ENCODE measurements at places on chromosomes 2 and 18. TPM values are rescaled to one million over a fixed set of nuclear protein-coding genes. Genes with fewer than 3 reads are reported as not detected.
A peak's percentile ranks its signal among the peaks of the same experiment; 100 is the strongest.

GRCh38 chr2:165572151-165572550 is 102.7 kb downstream of the CSRNP3 start:
- no peak overlapping the region for H3K4me3 ChIP-seq
- no peaks in the 10 kb centered on the region for H3K27me3 ChIP-seq
- no peaks in the 10 kb centered on the region for H3K36me3 ChIP-seq
- no peak overlapping the region for H3K27ac ChIP-seq

Gene ACMSD
- total RNA-seq: not detected

- H3K4me3 ChIP-seq: no peak overlapping the region
- no peak overlapping the region for H3K27ac ChIP-seq
- H3K36me3 ChIP-seq: no peaks in the 10 kb centered on the region
- H3K4me1 ChIP-seq: no peaks in the 10 kb centered on the region
- DNase-seq: no peak
These were observed 446.0 kb upstream of the MEX3C start for GRCh38 chr18:51643483-51643882.

GRCh38 chr2:134919341-134920210 is 954 bp downstream of the CCNT2 start:
- no peak for DNase-seq
- H3K27me3 ChIP-seq: no peaks in the 10 kb centered on the region

Gene MEP1B
- not detected for total RNA-seq

Gene HOXD8
- total RNA-seq: 19.8 TPM

DNA sequence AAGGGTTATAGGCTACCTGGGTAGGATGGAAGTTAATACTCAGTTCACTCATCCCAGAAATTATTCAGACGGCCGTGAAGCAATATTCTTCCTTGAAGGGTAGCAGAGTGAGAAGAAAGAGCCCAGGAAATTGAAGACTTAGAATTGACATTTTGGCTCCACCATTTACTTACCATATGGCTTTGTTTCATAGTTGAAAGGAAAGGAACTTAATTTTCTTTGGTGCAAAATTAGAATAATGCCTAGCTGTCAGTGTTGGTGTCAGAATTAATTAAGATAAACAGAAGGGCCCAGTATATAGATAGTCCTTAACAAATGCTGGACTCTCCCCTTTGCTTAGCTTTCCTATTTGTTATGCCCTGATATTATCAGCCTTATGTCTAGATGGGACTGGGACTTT is 263.2 kb downstream of the KCNJ3 start:
- no peak for DNase-seq
- H3K4me1 ChIP-seq: no peaks in the 10 kb centered on the region
- no peak overlapping the region for H3K27ac ChIP-seq

DNA sequence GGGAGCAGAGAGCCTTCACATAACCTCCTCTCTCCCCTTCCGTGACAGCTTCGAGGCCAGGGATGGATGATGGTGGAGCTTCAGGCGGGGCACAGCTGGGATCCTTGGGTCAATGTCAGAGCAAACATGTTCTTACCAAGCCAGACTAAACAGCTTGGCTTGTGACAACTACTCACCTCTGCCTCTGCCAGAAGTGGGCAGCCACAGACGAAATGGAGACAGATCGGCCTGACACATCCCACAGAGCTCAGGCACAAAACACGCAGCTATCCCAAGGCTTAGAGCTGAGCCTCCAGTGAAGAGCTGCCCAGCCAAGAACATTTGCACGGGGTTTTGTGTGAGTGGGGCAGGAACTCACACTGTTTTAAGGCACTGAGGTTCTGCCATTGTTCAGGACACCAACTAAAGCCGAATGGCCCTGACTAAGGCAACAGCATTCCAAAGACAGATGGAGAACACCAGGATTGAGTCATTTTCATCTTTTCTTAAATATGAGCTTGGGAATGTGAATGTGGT is 12.8 kb downstream of the PXDN start:
- no peaks in the 10 kb centered on the region for H3K36me3 ChIP-seq
- no peak overlapping the region for H3K4me3 ChIP-seq
- H3K4me1 ChIP-seq: peaks cover 53% of the 10 kb centered on the region
- H3K27ac ChIP-seq: peak overlapping the region; percentile 94

Gene SP140L
- 4.0 TPM for total RNA-seq

Gene SLC9A4
- not detected for total RNA-seq

- H3K4me3 ChIP-seq: no peak overlapping the region
- H3K27me3 ChIP-seq: no peaks in the 10 kb centered on the region
- H3K36me3 ChIP-seq: peaks cover 3% of the 10 kb centered on the region
- DNase-seq: no peak
These were observed 34.4 kb downstream of the NEMP2 start for GRCh38 chr2:190500054-190500502.

Gene FAM237A
- not detected for total RNA-seq

DNA sequence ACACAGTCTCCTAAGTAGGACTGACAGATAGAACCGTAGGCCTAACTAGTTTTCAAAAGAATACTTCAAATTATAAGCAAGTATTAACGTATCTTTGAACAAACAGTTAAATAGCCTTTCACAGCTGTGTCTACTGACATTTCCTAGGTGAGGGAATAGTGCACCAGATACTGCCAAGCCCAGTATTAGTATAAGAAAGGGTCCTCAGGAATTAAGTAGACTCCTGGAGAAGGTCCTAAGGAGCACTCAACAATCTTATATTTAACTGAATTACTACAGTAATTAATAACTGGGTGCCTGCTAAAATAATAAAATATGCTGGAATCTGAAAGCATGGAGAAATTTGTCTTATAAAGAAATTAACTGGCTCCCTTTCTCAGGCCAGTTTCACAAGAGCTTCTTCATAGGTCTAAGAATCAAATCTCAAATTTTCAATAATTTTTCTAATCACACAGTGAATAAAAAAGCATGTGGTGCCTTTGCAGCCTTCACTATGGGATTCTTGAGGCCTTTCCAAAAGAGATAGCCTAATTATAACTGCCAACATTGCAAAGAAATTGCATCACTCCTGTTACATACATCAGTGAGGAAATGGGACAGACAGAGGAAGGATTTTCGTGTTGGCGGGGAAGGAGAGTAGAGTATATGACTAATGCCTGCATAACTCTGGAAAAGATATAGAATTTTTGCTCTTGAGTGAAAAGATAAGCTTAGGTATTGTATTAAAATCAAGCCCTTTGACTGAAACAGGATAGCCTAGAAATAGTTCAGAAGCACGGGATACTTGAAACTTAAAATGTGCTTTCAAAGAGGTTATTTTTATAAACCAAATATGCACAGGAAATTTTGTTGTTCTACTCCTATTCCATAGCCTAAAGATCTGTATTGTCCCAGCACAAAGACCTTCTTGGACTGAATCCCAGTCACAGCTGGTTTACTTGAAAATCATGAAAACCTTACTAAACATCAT is 228.6 kb upstream of the STK17B start:
- DNase-seq: no peak
- H3K36me3 ChIP-seq: no peaks in the 10 kb centered on the region
- no peak overlapping the region for H3K4me3 ChIP-seq

Gene CAMKMT
- total RNA-seq: 5.1 TPM

GRCh38 chr2:227401550-227401949 is 13.8 kb upstream of the SCYGR1 start:
- no peak for DNase-seq
- no peak overlapping the region for H3K27ac ChIP-seq
- no peaks in the 10 kb centered on the region for H3K36me3 ChIP-seq
- H3K27me3 ChIP-seq: no peaks in the 10 kb centered on the region
- H3K4me3 ChIP-seq: no peak overlapping the region
- H3K4me1 ChIP-seq: peaks cover 3% of the 10 kb centered on the region

- no peaks in the 10 kb centered on the region for H3K36me3 ChIP-seq
- peaks cover 31% of the 10 kb centered on the region for H3K4me1 ChIP-seq
- no peak for DNase-seq
These were observed 30.6 kb downstream of the ITSN2 start for GRCh38 chr2:24329700-24330099.

- H3K36me3 ChIP-seq: no peaks in the 10 kb centered on the region
- H3K4me1 ChIP-seq: no peaks in the 10 kb centered on the region
- peak overlapping the region; percentile 36 for H3K27ac ChIP-seq
- DNase-seq: no peak
- no peak overlapping the region for H3K4me3 ChIP-seq
- H3K27me3 ChIP-seq: no peaks in the 10 kb centered on the region
These were observed 297.6 kb downstream of the PARD3B start for GRCh38 chr2:204842661-204843485.

DNA sequence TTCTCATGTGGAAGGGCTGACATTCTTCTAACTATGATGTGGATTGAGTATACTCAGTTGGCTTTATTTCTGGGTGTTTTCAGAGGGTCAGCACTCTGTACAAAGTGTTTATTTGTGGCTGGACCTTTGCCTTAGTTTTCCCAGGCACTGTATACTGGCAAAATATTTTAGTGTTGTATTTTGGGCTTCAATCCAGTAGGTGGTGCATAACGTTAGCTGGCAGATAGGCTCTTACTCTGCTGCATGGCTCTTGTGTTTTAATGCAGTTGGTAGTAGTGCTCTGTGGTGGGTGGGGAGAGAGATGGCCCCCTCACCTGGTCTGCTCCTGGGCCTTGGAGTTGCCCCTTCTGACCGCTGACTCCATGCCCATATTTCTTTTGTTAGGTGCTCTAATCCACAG is 75.6 kb upstream of the REG3A start:
- no peaks in the 10 kb centered on the region for H3K36me3 ChIP-seq
- H3K27me3 ChIP-seq: no peaks in the 10 kb centered on the region
- no peak overlapping the region for H3K27ac ChIP-seq

GRCh38 chr2:241035818-241036396 is 37.5 kb downstream of the SNED1 start:
- H3K4me3 ChIP-seq: peak overlapping the region; percentile 46
- no peaks in the 10 kb centered on the region for H3K27me3 ChIP-seq
- no peaks in the 10 kb centered on the region for H3K4me1 ChIP-seq
- peaks cover 27% of the 10 kb centered on the region for H3K36me3 ChIP-seq

GRCh38 chr2:174753038-174753633 is 11.1 kb downstream of the CHRNA1 start:
- no peaks in the 10 kb centered on the region for H3K36me3 ChIP-seq
- H3K4me1 ChIP-seq: no peaks in the 10 kb centered on the region
- DNase-seq: peak; percentile 48
- H3K27me3 ChIP-seq: no peaks in the 10 kb centered on the region
- no peak overlapping the region for H3K4me3 ChIP-seq

Gene RAX
- total RNA-seq: not detected

Gene C2orf76
- total RNA-seq: not detected

Gene KCNG2
- total RNA-seq: not detected
